ENCODE measurements at places on chromosomes 3 and 15.

GRCh38 chr3:24490151-24490550, 4.5 kb downstream of the THRB start:
- no peak for DNase-seq

DNA sequence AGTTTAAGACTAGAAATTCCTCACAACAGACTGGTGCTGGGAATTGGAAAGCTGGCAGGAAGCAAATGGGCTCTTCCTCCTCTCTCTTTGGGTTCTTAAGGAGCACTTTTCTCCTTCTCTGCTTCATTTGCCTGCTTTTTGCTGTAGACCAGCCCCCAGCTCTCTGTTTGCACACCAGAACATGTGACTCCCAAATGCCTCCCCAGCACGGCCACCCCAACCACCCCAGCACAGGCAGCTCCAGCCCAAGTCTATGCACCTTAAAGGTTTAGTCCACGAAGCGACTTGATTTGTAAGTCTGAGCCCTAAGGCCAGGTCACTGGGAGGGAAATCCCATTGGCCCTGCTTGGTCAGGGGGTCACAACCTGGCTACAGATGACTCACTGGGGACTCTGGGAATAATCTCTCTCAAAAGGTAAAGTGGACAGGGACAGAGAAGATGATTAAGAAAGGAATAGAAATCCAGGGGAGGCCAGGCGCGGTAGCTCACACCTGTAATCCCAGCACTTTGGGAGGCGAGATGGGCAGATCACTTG, 377.8 kb upstream of the PROK2 start:
- no peak for DNase-seq

DNA sequence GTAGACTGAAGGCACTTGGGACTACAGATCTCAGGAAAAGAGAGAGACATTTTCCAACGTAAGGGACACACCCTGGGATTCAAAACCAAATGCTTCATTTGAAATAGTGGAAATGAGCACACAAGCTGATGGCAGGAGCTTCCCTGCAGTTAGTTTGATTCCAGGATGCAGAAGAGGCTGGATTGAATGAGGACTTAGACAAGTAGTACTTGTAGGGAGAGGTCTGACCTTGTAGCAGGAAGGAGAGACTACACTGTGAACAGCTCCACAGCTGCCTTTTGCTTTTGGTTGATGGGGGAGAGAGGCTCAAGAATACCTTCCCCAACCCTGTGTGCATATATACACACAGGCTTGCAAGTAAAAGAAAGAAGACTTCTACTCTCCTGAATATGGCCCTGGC, 51.5 kb downstream of the PDE8A start:
- no peak for DNase-seq

DNA sequence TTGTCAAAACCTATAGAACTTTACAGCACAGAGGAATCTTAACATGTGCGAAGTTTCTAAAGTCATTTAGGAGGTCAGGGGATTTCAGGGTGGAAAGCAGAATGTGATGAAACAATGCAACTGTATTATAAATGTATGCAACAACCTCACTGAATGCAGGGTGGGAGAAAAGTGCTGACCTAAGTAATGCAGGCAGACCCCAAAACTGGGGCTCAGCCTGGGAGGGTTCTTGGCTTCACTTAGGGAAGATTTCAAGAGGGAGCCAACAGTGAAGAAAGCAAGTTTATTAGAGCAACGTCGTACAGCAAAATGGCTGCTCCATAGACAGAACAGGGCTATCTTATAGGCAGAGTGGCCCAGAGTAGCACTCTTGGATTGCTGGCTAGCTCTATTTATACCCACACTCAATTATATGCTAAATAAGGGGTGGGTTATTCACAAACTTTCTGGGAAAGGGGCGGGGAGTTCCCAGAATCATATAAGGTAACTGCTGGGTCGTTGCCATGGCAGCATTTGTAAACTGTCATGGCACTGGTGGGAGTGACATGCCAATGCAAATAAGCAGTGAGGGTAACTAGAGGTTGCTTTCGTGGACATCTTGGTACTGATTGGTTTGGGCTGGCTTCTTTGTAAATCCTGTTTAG, 14.2 kb upstream of the CAND2 start:
- DNase-seq: no peak

- no peak for DNase-seq
Measured at GRCh38 chr3:126107957-126108675, 24.2 kb upstream of the SLC41A3 start.

DNA sequence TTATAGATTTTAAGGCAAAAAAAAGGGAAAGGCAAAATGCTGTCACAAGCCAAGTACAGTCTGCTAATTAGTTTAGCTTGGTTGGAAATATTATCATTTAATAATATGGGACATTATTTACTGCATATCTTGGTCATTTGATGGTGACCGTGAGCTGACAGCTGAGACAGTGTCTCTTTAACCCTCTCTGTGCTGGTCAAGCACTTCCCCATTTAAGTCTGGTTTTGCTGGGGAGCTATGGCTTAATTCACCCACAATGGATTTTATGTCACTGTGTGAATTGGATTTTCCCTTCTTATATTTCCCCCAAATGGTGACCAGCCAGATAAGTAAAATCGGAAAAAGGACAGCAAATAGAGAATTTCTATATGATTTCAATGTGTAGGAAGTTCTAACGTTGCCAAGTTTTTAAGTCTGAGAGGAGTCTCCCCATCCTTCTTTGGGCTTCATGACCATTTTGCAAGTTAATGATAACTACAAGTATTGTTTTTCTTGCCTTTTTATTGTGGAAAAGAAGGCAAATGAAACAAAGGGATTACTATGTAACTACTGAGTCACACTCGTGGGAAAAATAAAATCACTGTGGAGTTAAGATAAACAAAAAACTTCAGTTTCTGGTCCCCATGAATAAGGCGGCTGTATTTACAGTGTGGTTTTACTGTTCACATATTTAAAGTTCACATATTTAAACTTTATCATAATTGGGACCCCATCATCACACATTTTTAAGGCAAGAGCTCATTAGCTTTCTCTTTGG, 373.5 kb downstream of the NR2F2 start:
- no peak for DNase-seq

GRCh38 chr3:192570821-192571791, 156.2 kb downstream of the FGF12 start:
- no peak for DNase-seq

- DNase-seq: no peak
Measured at GRCh38 chr15:65211482-65211982, 259 bp upstream of the CILP start.

Data from activated CD8-positive, alpha-beta memory T cell treated with anti-CD3 and anti-CD28 coated beads for 1 hour (primary cell).